ENCODE measurements at places on chromosomes 5 and 9. TPM values are rescaled to one million over a fixed set of nuclear protein-coding genes. Genes with fewer than 3 reads are reported as not detected.

The BTNL9 gene
- not detected for total RNA-seq

DNA sequence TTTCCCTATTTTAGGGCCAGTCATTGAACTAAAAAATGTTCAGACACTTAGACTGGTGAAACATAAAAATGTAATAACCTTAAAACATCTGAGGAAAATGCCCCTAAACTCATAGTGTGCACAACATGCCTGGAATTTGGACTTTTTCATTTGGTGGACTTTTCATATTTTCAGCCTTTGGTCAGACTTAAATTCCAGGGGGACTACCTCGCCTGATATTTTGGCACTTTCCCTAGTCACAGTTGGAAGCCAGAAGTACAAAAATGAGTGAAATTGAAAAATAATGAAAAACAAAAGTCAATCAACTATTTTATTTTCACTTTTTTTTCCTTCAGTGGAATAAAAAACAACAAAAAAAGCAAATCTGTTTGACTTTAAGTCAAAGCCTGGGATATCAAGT is 256.2 kb downstream of the ACTL7B start:
- no peak for DNase-seq

GRCh38 chr9:3541206-3541605 is 15.4 kb upstream of the RFX3 start:
- DNase-seq, result no peak

GRCh38 chr5:168836603-168837231 is 257.5 kb upstream of the PANK3 start:
- DNase-seq, result no peak

DNA sequence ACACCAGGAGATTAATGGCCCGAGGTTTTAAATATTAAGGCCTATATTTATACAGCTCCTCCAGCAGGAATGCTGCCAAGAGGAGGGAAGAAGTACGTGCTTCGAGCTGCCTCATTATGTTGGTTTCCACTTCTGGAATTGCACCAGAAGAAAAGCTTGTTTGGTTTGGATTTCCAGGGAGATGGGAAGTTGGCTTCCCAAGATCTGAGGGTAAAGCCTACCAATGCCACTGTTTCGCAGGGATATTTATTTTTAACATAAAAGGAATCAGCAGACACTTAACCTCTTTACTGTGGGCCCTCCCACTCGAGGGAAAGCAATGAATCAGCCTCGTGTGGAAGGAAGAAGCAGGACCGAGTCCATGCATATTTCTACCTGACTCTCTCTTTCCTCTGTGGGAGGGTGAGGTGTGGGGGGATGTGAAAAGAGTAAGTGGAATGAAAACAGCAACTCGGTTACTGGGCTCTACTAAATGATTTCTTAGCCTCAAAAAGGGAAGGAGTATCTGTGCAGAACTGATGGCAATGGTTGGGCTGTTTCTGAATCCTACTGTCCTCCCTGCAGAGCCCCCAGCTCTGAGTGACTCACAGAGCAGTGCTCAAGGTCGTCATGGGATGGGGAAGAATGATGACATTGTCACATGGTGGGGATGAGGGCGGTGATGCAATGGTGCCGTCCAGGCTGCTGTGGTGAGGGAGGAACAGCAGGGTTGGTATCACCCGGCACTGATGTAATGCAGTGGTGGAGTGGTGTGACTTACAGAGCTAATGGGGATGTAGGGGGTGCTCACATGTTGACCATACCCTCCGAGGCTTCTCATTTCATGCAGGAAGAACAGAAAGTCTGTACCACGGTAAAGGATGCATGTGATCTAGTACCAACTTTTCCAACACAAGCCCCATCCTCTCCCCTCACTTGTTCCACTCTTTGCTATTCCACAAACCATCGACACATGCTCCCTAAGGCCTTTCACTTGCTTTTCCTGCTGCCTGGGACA is 215.0 kb upstream of the PANK3 start:
- DNase-seq, result peak; percentile 63

The NOTCH1 gene
- total RNA-seq, result 8.8 TPM

The PCDHGB1 gene
- 3.1 TPM for total RNA-seq

The CENPP gene
- total RNA-seq, result 19.7 TPM

GRCh38 chr5:91938441-91938840 is 555.3 kb upstream of the ARRDC3 start:
- DNase-seq, result peak; percentile 30

DNA sequence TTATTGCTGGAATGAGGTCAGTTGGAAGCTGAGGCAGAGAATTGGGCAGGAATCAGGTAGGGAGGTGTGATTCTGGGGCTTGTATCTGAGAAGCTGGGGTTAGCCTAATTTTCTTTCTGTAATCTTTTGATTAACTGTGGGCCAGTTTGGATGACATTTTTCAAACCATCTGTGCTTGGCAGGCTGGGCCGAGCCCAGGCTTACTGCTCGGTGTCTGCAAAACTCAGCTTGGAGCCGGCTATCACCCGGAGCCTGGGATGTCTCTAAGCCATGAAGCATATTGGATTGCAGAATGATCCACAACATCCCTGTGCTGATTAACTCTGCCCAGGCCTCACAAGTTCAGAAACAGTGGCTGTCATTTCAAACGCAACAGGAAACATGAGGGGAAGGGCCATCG is 26.5 kb downstream of the KCNMB1 start:
- no peak for DNase-seq

DNA sequence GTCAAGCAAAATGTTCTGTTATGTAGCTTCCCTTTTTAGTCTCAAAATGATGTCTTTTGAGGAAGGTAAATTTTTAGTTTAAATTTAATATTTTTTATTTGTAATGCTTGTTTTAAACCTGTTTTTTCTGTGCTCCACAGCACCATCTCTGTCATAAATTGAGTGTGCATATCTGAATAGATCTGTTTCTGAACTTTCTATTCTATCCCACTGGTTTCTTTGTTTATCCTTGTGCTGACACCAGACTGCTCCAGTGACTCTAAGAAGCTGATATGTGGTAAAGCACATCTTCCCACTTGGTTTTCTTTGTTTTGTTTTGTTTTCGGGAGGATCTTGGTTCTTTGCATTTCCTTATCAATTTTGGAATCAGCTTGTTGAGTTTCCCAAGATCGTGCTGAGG is 7.1 kb upstream of the RNF145 start:
- no peak for DNase-seq

DNA sequence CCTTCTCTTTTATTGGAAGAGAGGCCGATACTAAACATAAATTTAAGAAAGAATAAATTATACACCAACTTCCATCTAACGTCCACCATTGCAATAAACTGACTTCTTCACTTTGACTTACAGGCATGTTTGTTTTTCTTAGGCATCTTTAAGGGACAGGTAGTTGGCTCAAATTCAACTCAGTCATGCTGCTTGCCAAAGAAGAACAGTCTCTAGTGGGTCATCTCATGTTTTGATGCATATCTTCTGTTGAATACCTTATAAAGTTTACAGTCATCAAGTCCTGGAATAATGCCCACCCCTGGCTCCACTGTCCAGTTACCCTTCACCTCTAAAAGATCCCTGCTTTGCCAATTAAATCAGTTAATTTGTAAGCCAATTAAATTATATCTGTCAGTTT is 328.2 kb upstream of the GRAMD2B start:
- DNase-seq, result no peak

DNA sequence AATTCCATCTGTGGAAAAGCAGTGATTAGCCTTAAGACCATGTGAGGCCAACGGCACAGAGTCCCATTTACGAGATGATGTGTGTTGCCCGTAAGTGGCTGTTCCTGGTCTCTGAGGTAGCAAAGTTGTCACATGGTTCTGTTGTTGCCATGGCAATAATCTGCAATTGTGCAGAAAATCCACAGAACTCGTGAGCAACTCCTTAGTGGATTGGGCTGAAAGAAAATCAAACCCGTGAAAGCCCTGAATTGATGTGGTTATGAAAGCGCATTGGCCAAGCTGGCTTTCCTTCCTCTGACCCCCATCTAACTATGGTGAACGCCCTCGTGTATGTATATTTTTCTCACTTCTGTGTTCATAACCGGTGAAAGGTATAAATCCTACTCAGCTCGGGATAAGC is 614.7 kb downstream of the EBF1 start:
- peak; percentile 26 for DNase-seq

The ZNF658 gene
- total RNA-seq, result 2.2 TPM

The PRUNE2 gene
- total RNA-seq, result 122 TPM

The TENT4A gene
- 13.2 TPM for total RNA-seq

DNA sequence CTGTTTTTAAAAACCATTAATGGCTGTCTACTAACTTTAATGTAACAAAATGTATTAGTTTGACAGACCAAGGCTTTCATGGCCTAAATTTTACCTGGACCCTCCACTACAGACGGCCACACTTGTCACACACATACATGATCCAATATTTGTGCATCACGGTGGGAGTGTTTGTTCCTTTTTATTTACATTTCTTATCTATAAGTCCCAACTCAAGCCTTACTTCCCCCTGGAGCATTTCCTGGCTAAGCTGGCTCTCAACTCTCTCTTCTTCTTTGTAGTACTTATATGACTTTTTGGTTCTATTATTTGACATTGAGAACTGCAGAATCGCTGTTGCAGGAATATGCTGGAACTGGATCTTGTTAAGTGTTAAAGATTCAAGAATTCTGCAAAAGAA is 534.4 kb downstream of the RAB3C start:
- DNase-seq, result no peak

DNA sequence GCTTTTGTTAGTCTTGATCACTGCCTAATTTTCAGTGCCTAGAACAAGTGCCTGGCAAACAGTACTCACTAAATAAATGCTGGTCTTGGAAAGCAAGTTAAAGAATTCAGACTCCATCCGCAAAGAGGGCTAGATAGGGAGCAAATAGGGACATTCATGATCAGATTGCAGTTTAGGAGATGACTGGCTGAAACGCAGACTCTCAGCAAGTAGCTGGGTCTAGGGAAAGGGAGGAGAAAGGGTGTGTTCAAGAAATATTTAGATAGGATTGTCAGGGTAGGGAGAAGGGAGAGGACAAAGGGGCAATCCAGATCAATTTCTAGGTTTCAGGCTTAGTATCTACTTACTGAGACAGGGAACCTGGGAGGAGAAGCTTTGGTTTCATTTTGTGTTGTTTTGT is 108.4 kb downstream of the ESM1 start:
- no peak for DNase-seq

DNA sequence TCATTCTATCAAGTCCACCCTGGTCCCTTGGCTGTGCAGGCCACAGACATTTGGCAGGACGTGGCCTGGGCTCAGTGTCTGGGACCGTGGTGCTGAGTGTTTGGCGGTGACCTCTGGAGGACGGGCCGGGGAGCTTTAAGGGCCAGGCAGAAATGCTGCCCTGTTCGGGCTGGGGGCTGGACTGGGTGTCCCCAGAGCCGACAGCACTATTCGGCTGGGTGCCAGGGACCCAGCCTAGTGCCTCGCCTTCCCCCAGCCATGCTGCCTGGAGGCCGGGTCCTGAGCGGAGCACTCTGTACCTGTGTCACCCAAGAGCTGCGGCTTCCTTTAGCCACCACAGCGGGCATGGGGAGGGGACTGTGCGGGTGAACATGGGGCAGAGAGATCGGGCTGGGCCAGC is 40.4 kb downstream of the COL5A1 start:
- no peak for DNase-seq

DNA sequence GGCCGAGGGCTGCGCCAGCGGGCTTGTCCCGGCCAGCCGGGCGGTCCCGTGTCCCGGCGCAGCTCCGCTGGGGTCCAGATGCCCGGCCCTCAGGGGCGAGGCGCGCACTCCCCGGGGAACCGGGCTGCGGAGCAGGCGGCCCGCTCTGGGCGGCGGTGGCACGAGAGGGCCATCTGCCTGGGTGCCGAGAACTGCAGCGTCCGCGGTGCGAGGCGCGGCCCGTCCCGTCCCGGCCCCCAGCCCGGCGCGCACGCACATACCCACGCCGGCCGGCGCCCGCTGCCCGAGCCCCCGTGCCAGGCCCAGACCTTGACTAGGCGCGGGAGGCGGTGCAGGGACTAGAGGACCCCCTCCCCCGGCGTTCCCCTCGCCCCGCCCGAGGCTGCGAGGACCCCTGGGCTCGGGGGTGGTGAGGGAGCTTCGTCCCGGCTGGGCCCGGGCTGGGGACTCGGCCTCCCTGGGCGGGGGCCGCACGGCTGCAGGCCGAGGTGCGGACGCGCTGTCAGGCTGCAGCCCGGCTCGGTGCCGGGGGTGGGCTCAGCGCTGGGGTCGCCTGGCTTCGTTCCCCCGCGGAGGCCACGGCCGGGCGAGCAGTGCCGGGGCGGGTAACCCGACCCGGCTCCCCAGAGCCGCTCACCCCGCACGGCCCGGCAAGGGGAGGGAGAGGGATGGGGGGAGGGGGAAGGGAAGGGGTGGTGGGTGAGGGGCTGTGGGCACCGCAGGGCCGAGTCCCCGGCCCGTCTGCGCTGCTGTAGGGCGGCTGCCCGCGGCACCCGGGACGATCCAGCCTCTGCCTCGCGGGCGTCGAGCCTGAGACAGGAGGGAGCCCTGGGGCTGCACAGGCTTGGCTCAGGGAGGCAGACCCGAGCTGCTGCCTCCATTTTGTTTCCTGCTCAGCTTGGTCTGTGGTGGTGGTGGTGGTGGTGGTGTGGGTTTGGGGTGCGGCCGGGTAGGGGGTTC is 1.2 kb upstream of the NSD1 start:
- DNase-seq, result no peak

The CFAP90 gene
- not detected for total RNA-seq

DNA sequence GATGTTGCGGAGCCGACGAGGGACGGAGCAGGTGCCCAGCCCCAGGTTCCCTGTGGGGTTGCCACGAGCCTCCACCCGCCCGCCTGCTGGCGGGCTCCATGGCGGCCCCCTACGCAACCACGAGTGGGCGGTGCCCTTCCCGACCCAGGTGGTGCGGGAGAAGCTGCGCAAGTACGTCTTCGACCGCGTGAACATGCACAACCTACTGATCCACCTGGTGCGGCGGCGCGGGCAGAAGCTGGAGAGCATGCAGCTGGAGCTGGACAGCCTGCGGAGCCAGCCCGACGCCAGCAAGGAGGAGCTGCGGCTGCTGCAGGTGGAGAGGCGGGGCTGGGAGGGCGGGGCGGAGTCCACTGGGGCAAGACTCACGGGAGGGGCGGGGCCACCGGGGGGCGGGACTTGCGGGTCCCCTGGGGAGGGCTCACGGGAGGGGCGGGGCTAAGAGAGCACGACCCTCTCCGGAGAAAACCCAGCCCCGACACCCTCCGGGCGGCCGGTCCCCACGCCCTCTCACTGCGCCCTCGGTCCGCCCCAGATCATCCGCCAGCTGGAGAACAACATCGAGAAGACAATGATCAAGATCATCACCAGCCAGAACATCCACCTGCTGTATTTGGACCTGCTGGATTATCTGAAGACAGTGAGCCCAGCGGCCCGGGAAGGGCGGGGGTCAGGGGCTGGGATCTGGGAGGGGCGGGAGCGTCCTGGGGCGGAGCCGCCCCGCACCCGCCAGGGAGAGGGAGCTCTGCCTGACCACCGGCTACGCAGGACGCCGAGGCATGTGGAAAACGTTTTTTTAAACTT is 3.9 kb downstream of the CCDC183 start:
- DNase-seq, result peak; percentile 18

The STRBP gene
- total RNA-seq, result 8.7 TPM

The FCN2 gene
- total RNA-seq, result not detected

GRCh38 chr5:181241393-181241975 is 2.2 kb downstream of the RACK1 start:
- peak; percentile 86 for DNase-seq

DNA sequence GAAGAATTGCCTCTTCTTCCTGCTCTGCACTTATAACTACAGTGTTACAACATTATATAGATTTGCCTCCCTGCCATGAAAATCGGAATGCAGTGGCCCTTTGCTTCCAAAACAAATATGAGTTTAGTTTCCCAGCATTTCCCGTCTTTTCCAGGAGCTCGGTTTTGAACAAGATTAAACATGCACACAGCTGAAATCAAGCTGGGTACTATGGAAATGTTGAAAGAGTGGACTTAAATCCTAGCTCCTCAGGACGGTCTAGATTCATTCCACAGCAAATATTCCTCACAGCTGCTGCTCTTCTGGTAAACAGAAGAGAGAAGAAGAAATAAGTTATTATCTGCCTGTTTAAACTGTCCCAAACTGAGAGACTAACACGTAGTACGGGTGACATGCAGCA is 161.4 kb downstream of the PIK3R1 start:
- DNase-seq, result peak; percentile 59

The ARHGEF37 gene
- total RNA-seq, result 2.6 TPM
